Heart right ventricle (tissue), 16 donors: ENCODE measurements at places on chromosomes 11 and 22.

DNA sequence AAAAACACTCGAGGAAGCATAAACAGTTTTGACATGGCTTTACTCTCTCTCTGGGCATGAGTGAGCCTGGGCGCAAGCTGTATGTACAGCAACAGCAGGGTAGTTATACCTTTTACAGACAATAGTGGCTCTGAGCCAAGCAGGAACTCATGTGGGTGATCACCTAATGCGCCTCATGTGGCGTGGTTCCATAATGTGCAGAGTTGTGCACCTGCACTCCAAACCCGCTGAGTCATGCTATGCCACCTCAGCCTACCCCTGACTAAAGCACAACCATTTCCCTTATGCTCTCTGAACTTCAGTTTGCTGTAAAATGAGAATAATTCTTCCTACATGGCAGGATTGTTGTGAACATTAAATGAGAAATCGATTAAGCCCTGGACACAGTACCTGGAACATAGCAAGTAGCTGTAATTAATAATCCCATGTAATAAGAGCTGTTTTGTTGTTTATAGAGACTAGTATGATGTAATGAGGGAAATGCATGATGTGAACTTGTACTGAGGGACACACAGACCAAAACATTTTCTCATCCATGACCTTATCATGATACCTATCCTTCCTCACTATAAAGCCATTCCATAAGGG is 71.6 kb downstream of the CCDC34 start:
- no peak for DNase-seq

DNA sequence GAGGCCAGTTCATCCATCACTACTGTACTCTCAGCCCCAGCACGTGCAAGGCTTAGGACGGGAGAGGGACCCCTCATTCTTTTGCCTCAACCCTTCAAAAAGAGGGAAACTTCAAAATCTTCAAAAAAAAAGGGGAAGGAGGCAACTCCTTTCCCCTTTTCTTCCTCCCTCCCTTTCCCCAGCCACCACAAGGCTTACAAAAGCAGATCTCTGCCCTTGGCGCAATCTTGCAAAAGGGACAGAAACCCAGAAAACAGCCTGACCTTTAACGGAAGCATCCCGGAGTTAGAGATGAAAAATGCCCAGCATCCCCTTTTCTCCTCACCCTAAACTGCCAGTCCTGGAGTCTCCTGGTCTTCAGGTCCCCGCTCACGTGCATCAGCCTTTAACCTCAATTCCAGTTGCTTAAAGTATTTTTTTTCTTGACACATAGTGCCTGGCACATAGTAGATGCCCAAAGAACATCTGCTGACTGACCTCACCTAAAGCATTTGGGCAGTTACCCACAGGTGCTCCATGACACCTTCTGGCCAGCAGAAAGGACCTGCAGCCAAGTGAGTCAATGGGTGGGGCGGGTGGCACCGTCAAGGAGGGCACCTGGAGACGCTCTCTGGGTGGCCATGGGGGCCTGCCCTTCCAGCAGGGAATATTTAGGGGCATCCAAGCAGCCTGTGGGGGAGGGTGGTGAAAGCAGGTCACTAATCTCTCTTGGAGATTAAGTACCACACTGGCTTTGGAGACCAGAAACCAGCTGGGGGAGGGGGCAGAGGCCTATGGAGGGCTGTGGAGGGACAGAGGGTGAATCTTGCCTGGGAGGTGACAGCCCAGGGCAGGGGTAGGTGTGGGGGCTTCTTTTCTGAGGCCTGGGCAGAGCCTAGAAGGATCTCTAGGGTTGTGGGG is 16.3 kb downstream of the NECTIN1 start:
- no peak for DNase-seq

- peak; percentile 31 for DNase-seq
These were observed 11.8 kb upstream of the PLAAT2 start for GRCh38 chr11:63574856-63575602.

GRCh38 chr11:119180729-119181676 is 4.3 kb upstream of the NHERF4 start:
- DNase-seq: no peak

DNA sequence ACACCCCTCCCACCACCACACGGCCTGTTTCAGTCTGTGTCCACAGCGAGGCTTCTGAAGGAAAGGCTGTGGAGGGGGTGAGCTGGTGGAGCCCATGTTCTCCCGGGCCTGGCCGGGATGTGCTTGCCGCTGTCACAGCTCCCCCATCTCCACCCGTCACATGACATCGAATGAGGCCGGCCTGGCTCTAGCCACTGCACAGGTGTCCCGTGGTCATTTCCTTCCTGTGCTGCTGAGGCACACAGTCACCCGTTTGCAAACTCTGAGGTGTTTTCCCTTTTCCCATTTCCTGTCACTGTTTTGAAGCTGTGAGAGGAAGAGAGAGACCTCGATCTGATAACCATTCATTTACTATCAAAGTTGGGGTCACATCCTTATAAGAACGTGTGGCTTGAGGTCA is 55.7 kb upstream of the CLDN5 start:
- DNase-seq: peak; percentile 34

DNA sequence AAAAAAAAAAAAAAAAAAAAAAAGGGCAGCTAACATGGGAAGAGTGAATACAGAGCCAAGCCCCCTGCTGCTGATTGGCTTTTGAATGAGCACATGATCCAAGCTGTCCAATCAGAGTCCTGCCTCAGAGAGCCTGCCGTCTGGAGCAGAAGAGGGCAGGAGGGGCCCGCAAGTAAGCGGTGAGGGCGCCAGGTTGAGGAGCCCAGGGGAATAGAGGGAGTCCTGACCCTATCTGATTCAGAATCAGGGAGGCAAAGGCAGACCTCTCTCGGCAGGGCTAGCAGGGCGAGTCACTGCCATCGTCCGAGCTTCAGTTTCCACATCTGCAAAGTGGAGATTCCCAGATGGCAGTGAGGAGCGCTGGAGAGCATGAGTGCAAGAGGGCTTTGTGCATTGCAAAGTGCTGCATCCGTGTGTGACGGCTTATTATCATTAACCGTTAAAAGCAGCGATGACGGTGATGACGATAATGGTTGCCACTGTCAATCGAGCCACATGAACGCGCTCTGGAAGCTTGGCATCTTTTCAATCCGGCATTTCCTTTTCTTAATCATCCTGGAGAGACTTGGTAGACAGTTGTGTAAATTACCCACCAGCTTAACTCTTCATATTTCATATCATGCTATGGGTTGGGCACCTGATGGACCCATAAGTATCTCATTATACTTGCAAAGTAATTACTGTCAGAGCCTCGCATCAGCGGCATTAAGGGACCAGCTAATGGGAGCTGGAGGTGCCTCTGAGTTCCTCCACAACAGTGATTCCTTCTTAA is 68.6 kb upstream of the ATXN10 start:
- DNase-seq: no peak

- no peak for DNase-seq
These were observed 47.6 kb downstream of the PHF21A start for GRCh38 chr11:46073632-46074031.

DNA sequence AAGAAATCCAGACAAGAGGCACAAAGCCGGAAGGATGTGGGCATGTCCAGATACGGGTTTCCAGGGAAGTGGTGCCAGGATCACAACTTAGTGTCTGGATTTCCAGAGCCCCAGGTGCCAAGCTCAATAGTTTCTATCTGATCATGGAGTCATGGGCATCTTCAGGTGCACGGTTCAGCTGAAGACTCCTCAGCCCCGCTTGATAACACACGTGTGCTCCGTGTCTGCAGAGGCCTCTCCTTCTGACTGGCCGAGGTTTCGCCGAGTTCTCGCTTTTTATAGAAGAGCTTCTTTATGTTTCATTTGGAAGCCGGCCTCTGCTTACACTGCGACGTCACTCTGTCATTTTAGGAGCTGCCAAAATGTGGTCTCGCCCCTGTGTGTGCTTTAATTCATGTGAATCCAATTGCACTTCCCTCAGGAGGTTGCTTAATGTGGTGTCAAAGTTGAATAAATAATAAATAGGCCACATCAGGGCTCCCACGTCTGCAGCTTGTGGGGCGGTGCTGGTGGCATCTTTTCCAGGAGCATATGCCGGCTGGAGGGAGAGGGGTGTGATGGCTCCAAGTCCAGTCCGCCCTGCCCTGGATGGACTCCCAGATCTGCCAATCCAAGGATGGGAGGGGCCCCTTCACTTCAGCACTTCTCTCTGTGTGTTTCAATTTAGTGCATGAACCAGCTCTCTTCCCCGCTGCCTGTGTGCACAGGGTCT is 1410.8 kb downstream of the TBC1D22A start:
- DNase-seq: no peak

GRCh38 chr11:28566339-28567089 is 458.3 kb downstream of the METTL15 start:
- DNase-seq: peak; percentile 67

GRCh38 chr11:2467695-2468055 is 22.9 kb downstream of the KCNQ1 start:
- DNase-seq: no peak

GRCh38 chr11:121351083-121351630 is 58.6 kb downstream of the SC5D start:
- DNase-seq: no peak

GRCh38 chr11:130092661-130093060 is 23.0 kb downstream of the APLP2 start:
- DNase-seq: no peak
